ENCODE measurements at places on chromosomes 2 and 18.

DNA sequence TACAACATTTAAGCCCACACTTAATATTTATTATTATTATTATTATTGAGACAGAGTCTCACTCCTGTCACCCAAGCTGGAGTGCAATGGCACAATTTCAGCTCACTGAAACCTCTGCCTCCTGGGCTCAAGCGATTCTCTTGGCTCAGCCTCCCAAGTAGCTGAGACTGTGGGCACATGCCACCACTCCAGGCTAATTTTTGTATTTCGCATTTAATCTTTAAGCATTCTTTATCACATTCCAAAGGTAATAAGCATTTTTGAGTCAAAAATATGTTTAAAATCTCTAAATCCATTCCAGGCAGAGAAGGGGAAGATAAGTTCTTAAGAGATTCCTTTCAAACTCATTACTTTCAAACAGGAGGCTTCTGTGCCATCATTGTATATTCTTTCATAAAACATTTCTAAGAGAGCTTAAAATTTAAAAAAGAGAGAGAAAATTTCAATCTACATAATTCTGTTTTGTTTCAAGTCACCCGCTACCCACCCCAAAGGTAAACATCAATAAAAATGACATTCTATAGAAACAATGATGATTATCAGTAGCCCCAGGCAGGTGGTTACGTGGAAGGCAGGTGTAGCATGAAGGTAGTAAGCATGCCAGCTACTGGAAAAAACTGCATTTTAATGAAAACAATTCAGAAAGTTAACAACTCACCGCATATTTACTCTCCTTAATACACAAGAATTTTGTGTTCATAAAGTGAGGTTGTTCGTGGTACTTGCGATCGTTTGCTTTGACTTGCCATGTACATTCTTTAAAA lies 84.4 kb upstream of the NARS1 start:
- no peak for DNase-seq

- no peak for DNase-seq
These were observed 133.9 kb upstream of the CCDC195 start for GRCh38 chr2:224850081-224850480.

- no peak for DNase-seq
These were observed 56.4 kb downstream of the CRIM1 start for GRCh38 chr2:36411962-36412444.

DNA sequence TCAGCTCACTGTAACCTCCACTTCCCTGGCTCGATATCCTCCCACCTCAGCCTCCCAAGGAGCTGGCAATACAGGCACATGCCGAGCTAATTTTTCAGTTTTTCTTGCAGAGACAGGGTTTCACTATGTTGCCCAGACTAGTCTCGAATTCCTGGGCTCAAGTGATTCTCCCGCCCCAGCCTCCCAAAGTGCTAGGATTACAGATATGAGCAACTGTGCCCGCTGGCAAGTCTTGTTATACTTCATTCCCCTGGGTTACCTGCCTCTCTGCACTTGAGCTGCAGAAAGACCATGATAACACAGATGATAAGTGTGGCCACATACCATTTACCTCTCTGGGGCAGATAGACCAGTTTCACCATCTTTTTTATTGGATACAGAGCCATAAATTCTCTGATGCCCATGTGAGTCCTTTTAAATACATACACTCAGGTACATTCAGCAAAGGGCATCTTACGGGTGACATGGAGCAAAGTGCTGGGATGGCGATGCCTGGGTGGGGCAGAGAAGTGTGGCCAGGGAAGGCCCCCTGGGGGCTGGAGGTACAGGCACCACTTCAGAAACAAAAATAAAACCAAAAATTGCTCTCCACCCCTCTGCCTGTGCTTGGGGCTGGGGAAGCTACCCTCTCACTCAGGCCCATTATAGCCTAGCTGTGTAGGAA lies 20.4 kb downstream of the CCT7 start:
- DNase-seq, result no peak

DNA sequence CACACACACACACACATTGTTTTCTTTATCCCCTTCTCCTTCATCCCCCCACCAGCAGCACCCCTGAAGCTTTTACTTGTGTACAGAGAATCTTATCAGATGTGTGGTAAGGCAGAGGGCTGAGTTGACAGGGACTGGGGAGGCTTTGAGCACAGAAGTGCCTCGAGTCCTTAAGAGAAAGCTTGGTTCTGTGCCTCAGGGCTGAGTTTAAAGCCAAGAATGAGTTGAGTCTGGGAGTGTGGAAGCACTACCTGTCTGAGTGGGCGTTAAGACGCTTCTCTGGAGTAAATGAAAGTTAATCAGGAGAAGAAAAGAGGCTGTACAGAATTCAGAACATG lies 2.7 kb downstream of the ID2 start:
- DNase-seq, result no peak

- no peak for DNase-seq
These were observed 40.0 kb downstream of the COA5 start for GRCh38 chr2:98568161-98568956.

GRCh38 chr2:161283926-161284325 lies 24.3 kb upstream of the PSMD14 start:
- no peak for DNase-seq

GRCh38 chr18:58180738-58181353 lies 136.8 kb downstream of the NEDD4L start:
- DNase-seq, result no peak

GRCh38 chr18:13539843-13540476 lies 186.4 kb downstream of the FAM210A start:
- no peak for DNase-seq
